Activated CD4-positive, alpha-beta T cell treated with anti-CD3 and anti-CD28 coated beads for 36 hours (primary cell): ENCODE measurements at places on chromosomes 4 and X.

DNA sequence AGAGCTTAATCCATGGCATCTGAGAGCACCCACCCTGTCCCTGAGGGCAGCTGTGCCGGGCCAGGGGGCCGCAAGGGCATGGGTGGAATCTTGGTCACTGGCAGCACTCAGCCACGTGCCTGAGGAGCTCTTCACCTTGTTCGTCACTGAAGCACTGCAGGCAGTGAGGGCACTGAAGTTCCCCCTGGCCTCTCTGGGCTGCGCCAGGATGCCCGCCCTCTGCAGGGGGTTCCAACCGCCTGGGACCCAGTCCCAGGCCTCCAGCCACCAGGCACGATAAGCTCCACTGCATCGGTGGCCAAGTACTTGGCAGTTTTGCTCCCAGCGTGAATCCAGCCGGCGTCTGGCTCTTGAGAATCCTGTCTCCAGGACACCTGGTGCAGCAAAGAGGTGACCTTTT lies 96.4 kb upstream of the MED14 start:
- no peak for DNase-seq

- DNase-seq, result no peak
Observed at GRCh38 chr4:155564086-155564485, 102.6 kb upstream of the GUCY1A1 start.

DNA sequence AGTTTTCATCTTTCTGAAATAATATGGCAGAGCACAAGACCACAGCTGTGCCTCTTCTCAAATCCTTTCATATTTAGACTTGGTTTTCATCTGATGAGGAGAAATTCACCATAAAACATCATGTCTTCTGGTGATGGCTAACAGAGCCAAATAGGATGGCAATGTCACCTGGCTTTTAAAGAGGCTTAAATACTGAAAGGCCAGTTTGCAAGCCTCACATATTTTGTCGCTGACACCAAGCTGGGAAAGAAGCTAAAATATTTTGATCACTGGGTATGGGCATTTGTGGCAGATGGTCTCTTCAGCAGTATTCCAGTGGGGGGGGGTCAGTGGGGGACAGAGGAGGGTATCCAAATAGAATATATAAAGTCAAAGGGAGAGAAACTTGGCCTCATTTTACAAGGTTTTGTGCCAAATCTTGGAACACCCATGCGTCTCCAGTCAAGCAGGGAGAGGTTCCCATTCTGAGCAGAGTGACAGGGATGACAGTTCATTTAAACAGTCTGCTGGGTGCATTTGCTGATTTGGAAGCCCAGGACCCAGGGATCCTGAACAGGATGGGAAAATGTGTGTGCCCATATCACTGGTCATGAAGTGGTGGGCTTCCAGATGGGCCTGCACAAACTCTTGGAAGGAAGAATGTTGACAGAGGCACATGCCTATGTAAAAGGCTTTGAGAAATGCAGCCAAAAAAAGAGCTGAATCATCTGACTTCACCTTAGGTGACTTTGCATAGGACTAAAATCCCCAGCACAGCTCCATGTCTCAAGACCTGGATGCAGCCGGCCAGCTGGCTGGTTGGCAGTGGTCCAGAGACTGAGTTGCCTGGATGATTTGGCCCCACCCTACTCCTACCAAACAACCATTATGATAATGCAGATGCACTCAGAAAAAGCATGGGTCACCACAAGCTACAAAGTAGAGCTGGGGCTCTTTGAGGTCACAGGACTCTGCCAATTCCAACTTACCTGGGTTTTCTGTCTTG lies 484.4 kb upstream of the NR3C2 start:
- no peak for DNase-seq

DNA sequence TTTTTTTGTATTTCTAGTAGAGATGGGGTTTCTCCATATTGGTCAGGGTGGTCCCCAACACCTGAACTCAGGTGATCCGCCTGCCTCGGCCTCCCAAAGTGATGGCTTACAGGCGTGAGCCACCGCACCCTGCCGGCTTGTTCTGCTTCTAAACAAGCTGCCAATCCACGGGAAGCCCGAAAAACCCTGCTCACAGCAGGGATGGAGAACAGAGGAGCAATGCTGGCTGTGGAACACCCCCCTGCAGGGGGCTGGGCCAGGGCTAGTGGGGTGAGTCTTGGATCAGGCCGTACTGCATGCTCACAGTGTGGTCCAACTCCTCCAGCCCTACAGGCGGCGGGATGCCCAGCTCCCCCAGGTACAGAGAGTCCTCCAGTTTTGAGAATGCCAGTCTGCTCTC lies 38.1 kb upstream of the ARHGAP6 start:
- DNase-seq, result no peak

DNA sequence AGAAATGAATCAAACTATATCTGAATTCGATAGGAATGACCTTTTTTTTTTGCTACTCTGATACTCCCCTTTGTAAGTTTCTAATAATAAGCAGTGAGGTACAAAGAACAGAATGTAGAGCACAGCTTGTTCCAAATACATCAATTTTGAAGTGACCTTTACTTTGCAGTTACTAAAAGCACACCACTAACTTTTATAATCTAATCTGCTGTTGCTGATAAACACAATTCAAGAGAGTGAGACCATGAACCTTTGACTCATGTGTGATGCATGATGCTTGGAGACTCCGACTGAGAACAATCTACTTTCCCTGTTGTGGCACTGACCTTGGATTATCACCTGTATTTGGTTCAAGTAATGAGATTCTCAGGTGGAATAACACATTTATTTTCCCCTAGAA lies 91.6 kb upstream of the GNPDA2 start:
- no peak for DNase-seq
